ENCODE measurements at places on chromosomes 6 and 20.

- DNase-seq = no peak
These were observed 5.2 kb downstream of the ZNF76 start for GRCh38 chr6:35264550-35265274.

DNA sequence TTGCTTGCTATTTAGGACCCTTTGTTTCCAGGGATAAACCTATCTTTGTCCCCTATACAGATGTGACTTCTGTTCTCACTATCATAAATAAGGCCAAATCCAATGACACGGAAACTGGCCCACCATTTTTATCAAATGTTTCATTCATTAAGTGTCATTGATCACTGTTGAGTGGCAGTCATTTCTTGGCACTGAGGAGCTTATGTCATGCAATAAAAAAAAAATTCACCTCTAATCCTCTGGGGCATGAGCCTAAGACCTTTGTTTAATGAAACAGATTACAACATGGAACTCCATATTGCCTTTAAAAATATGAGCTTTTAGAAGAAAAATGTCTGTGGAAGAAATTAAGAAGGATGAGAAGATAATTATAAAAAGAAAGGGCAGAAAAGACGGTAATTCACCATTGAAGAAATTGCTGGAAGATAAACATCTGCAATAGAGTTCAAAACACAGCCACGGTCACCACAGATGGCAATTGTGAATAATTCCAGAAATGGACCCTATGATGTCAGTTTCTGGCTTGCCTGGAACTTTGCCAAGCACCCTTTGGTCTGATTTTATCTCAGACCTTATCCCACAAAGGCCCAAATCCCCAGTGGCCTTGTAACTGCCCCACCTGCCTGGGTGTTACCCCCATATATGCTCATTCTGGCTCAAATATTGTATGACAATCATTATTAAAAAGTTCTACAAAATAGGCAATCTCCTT, 91.1 kb downstream of the DST start:
- DNase-seq = no peak

DNA sequence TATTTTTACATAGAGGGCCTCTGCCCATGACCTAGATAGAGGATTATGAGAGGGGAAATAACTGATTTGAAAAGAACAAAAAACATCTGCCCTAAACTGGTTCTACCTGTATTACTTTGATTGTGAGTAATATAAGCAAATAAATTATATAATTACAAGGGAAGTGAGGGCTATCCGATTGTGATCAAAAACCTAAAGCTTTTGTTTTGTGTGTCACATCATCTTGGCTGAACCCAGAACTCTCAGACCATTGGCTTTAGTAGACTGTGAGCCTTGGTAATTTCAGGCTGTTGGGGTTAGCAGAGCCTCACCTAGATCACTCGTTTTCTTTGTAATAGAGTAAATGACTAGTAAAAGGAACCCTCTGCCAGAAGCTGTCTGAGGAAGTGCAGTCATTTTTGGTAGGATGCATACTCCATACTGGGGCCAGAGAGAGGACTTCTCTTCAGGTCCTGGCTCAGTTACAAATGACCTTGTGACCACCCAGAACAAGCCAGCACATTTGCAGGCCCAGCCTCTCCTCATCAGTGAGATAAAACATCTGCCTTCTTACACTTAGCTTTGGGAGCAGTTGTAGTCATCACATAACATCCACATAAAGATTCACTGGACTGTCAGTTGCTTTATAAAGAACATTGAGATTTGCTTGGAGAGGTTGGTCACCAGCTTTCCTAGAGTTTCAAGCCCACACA, 13.5 kb downstream of the STK35 start:
- no peak for DNase-seq

DNA sequence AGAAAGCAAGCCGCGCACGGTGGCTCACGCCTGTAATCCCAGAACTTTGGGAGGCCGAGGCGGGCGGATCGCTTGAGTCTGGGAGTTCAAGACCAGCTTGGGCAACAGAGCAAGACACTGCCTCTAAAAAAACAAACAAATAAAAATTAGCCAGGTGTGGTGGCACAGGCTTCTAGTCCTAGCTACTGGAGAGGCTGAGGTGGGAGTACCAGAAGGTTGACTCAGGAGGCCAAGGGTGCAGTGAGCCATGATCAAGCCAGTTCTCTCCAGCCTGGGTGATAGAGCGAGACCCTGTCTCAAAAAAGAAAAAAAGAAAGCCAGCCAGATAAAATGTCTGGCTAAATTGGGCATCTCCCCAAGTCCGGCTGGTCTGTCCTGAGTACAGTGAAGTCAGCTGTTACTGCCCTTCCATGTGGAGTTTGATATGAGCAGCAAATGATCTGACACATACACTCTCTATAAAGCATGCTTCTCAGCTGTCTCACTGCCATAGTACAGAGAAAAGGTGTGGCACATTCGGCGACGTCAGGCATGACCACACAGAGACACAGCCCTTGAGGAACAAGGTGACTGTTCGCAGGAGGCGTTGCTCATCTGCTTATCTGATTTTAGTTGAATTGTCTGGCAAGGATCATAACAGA, 13.0 kb downstream of the CD83 start:
- DNase-seq = no peak

DNA sequence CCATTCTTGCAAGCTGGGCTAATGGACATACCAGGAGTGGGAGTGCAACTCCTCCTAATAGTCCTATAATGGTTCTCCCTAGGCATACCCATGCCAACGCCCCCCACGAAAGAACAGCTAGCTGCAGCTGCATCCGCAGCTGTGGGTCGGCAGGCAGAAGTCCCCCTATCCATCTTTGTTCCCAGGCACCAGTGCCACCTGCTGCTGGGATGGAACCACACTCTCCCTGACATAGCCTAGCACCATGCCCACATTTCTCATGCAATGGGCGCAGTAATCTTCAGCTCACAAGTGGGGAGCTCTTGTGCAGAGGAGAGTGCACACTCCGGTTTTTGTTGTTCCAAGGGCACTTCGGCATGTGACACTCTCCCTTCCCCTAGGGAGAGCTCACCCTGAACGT, 567.8 kb downstream of the GRIK2 start:
- no peak for DNase-seq

GRCh38 chr20:50572938-50573777, 63.0 kb downstream of the PTPN1 start:
- DNase-seq = no peak

GRCh38 chr6:165662749-165663376, at the start of gene PDE10A:
TSS of gene PDE10A (minus strand) at chr6:165663241. CDS start at chr6:165662811, 430 bp downstream.
- no peak for DNase-seq

DNA sequence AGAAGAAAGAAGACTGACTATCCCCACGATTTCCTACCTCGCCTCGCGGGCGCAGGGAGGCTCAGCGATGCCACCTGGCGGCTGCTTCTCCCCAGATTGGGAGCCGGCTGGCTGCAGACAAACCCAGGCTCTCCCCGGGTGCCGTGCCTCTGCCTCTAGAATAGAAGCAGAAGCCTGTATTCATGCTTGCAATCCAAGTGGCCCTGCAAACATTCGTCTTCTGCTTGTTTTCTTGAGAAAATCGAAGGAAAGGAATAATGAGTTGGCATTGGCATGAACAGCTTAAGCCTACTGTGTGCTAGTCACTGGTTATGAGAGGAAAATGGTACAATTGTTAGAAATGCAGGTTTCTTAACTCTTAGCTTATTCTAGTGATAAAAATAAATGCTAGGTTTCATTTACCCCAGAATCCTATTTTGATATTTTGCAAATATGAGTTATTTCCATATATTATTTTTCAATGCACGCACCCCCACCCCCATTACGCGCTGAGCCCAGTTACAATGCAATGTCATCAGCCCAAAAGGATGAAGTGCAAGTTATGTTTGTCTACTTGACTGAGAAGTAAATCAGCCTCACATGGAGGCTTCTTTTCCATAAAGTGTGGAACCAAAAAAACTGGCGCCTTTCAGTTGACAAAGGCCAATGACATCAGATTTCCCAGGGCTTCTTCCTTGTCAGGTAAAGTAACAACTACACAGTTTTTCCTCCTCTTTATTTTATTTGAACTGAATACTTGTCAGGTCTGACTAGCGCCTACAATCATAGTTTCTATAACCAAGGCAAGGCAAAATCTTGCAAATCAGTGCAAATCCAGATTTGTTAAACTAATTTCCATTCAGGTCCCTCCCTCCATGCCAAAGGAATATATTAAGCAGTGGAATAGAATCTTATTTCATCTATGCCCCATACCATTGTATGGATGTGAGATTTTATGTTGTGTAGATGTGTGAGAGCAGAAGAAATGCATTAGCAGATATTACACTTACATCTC, 3.9 kb upstream of the SOX4 start:
- peak; percentile 78 for DNase-seq

- peak; percentile 49 for DNase-seq
These were observed 131.8 kb upstream of the PROKR2 start for GRCh38 chr20:5448449-5449118.

- no peak for DNase-seq
These were observed 64.2 kb upstream of the INSM1 start for GRCh38 chr20:20303742-20304141.

GRCh38 chr6:32692019-32692418, 25.6 kb upstream of the HLA-DQB1 start:
- peak; percentile 73 for DNase-seq

GRCh38 chr6:69883551-69883950, 17.2 kb downstream of the COL19A1 start:
- no peak for DNase-seq

GRCh38 chr20:23419995-23420901, 1.0 kb downstream of the NAPB start:
- DNase-seq = peak; percentile 45

DNA sequence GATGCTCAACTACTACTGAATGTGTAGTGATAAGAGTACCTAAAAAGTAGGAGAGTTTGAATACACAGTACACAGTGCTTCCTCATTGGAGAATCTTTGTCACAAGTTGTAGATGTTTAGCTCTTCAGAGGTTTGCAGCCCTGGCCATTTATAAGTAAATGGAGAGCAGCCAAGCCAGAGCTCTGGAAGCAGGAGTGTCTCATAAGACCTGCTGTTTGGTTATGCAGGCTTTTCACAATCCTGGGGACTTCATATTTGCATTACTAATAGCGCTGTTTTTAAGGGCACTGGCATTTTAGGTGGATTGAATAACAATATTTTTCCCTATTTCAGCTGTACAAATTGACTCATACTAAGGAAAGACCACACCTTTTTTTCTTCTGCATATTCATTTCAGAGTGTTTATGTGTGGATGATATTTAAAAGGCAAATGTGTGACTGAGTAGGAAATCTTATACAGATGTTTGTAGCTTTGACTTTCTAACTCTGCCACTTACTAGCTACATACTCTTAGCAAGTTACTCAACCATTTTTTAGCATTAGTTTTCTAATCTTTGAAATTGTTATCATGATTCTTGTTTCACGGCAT, 730.5 kb upstream of the MAP3K7 start:
- no peak for DNase-seq

GRCh38 chr6:99393366-99393697, 663 bp downstream of the COQ3 start:
- DNase-seq = no peak

DNA sequence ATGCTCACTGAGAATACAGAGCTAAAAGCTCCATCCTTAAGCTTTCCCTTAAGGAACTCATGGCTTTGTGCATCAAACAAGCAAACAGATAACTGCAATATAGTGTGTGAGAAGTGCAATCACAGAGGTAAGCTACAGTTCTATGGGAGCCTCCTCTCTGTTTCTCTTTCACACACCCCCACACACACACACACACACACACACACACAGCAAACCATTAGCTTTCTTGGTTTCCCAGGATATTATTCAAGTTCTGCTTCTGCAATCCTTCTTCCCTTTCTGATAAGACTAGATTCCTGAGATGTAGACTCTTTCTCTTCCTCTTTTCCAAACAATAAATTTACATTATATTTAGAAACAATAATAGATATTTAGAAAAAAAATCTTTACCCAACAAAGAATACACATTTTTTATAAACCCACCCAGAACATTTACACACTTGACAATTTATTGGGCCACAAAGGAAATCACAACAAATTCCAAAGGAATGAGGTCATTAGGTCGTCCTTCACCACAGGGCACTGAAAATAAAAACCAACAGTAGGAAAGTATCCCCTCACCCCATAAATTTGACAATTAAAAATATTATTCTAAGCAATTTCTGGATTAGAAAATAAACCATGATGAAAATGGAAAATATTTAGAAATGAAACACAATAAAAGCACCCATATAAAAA, 9.3 kb upstream of the GFOD1 start:
- DNase-seq = no peak

DNA sequence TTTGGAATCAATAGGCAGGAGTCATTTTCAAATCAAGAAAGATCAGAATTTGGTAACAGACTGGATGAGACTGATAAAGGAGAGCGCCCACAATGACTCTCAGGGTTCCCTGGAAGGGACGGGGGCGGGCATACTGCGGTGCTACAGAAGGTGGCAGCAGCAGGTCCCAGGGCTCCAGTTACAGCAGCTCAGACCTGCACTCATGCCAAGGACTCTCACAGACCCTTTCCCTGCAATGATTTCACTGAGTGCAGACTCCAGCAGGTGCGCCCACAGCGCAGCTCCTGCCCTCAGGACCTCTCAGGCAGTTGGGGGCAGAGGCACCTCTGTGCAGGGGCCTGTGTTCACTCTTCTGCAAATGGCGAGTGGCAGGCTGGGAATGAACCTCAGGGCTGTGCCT, 359.8 kb downstream of the ZFAND3 start:
- DNase-seq = no peak

DNA sequence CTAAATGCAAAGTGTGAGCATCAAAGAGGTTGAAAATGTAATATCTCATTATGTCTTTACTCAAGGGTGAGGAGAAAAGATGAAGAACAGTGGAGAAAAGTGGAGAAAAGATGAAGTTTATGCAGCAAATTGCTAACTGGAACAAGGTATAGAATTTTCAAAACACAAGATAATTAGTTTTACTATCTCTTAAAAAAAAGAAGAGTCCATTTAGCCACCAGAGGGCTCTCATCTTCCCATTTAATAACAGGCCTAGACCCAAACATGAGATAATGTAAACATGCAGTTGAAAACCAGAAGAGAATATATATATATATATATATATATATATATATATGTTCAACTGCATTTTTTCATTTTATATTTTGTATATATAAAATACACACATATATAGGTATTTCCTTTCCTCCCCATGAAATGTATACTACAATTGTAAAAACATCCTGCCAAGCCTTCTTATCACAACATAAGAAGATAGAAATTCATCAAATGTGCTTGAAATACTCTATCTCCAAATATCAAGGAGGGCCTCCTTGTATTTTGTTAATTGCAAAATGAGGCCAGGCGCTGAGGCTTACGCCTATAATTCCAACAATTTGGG, 78.4 kb downstream of the ADTRP start:
- peak; percentile 32 for DNase-seq

GRCh38 chr6:24848461-24848860, 49.7 kb upstream of the ARMH2 start:
- DNase-seq = no peak

GRCh38 chr20:16732506-16733152, 2.8 kb downstream of the SNRPB2 start:
- no peak for DNase-seq

DNA sequence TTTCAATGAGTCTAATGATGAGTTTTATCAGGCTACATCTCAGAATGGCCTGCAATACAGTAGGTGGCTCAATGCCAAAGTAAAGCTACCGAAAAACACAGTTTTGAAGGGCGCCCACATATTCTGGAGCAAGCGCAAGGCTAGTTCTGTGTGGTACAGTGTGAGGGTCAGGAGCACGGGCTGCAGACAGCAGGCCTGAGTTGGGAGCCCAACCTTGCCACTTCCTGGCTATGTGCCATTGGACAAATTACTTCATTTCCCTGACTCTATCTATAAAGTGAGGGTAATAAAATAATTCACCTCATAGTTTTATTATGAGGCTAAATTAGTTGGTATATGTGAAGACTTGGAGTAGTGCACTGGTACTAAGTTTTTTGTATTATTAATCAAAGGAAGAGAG, 150.7 kb downstream of the OPN5 start:
- DNase-seq = no peak

Measured in CD4-positive, alpha-beta T cell treated with Interleukin-17A for 4 hours (primary cell).